ENCODE measurements at places on chromosomes 4 and X. TPM values are rescaled to one million over a fixed set of nuclear protein-coding genes. Genes with fewer than 3 reads are reported as not detected.

The CCKAR gene
- total RNA-seq: not detected

The HDAC8 gene
- 22.2 TPM for total RNA-seq

The TSPAN7 gene
- total RNA-seq: 2.9 TPM

The NEIL3 gene
- 15.9 TPM for total RNA-seq

The HGFAC gene
- 0.24 TPM for total RNA-seq

The HUWE1 gene
- total RNA-seq: 78.4 TPM

The MAGEA12 gene
- total RNA-seq: 0.16 TPM

The CT45A10 gene
- 0.23 TPM for total RNA-seq

The TMEM144 gene
- 4.6 TPM for total RNA-seq

The TCEAL2 gene
- not detected for total RNA-seq

The UGT2B17 gene
- total RNA-seq: not detected

The ZIC3 gene
- total RNA-seq: not detected

The JAKMIP1 gene
- total RNA-seq: not detected

The BGN gene
- total RNA-seq: not detected

The CT45A2 gene
- total RNA-seq: not detected

The KANTR gene
- total RNA-seq: 1.3 TPM

The MAGEB1 gene
- total RNA-seq: not detected

The SPANXC gene
- 1.0 TPM for total RNA-seq

The APOO gene
- total RNA-seq: 39.8 TPM

The SRPK3 gene
- total RNA-seq: 0.08 TPM

The TMEM156 gene
- 19.5 TPM for total RNA-seq

The PRSS12 gene
- 0.41 TPM for total RNA-seq

The TAPT1 gene
- total RNA-seq: 15.0 TPM

The ESX1 gene
- total RNA-seq: 0.05 TPM

The NAA11 gene
- total RNA-seq: not detected
